ENCODE measurements at places on chromosomes 7 and 10.

DNA sequence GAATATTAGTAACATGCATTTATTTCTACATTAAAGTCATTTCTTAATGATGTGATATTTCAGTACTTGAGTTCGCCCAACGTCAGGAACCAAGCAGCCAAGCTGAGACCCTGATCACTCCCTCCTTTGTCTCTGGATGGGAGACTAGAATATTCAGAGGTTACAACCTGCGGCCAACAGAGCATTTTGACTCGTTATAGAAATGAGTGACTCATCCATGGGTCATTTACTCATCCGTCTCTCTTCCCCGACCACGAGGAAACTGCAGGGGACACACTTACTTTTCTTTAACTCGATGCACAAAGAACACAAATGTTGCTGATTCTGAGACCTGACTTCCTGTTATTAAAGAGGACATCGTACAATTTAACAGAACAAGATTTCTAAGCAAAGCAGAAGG is 343.3 kb downstream of the FRMD4A start:
- no peak for DNase-seq

DNA sequence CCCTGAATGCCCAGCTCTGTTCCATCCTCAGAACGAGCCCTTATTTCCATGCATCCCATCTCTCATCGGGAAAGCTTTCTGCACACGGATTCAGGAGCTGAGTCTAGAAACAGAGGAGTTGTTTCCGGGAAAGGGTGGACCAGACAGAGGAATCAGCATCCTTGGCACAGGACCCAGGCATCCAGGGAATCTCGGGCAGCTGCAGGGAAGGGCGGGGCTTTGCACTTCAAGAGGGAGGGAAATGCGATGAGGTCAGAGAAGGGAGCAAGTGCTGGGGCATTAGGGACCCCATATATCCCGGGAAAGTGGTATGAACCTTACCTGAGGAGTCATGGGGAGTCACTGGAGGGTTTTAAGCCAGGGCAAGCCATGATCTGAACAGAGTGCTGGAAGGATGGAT is 68.5 kb downstream of the NPTX2 start:
- DNase-seq, result no peak

DNA sequence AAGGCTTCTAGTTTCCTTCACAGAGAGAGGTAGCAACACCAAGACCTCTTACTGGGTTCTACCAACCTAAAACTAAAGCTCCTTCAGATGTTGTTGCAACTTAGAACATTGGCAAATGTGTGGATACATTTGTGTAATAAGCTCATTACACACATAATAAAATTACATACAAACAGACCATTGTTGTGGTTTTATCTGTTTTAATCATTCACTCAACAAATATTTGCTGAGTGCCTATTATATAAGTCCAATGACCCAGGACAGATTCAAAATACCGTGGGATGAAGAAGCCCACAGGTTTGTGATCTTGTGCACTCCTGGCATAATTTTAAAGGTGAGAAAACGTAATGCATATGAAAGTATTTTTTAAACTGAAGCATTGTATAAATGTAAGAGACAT is 160.4 kb upstream of the NPVF start:
- DNase-seq, result no peak

DNA sequence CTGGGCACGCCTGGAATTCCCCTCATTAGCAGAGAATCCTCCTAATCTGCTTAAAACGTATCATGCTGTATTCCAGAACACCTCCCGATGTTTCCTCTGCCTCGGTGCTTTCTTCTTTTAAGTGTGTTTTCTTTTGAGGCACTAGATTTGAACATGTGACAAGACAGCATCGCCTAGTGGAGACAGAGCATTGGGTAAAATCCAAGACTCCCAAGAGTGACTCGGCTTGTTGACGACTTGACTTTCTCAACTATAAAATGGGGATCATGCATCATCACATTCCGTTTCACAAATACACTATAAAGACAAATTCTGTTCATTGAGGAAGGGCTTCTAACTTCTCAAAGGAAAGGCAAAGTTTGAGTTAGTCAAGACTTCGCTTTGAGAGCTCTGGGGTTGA is 105.6 kb upstream of the RNF32 start:
- no peak for DNase-seq

GRCh38 chr10:88565072-88565471 is 18.0 kb downstream of the RNLS start:
- no peak for DNase-seq

GRCh38 chr10:112580267-112580666 is 133.3 kb downstream of the VTI1A start:
- no peak for DNase-seq

- no peak for DNase-seq
These were observed 180.7 kb upstream of the KAT6B start for GRCh38 chr10:74645692-74646091.

DNA sequence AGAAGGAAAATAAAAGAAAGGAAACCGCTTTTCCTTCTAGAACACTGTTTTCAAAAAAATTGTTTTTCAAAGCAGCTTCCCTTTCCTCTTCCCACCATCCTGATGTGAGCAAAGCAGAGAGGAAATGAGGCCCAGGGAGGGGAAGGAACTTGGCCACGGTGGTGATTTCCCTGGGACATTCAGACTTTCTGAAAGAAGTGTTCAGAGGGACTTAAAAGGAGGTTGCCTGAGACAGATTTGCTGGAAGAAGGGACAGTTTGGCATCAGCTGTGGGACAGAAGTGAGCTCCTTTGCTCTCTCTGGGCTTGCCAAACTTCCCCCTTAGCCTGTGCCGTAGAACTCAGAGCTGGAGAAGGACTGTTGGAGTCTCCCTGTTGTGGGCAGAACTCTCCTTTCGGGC is 30.3 kb downstream of the ADCYAP1R1 start:
- no peak for DNase-seq

GRCh38 chr7:80372415-80372814 is 139.4 kb downstream of the GNAT3 start:
- no peak for DNase-seq

- DNase-seq, result peak; percentile 43
These were observed 56.0 kb upstream of the BTRC start for GRCh38 chr10:101297901-101298486.

DNA sequence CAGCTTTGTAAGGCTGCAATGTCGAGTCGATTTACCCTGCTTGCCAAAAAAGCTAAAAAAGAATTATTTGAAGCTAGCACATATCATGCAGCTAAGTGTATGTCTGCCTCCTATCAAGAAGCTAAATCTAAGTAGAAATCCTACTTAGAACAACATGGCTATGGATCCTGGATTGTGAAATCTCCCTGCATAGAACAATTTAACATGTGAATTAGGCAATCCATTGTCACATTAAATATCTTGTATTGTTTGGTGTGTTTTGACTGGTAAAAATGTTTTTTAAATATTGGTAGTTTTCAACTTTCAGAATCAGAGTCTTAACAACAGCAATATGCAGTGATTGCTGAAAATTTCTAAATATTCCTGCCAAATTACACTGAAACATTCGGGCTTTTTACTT is 73.3 kb downstream of the SKIDA1 start:
- DNase-seq, result no peak

DNA sequence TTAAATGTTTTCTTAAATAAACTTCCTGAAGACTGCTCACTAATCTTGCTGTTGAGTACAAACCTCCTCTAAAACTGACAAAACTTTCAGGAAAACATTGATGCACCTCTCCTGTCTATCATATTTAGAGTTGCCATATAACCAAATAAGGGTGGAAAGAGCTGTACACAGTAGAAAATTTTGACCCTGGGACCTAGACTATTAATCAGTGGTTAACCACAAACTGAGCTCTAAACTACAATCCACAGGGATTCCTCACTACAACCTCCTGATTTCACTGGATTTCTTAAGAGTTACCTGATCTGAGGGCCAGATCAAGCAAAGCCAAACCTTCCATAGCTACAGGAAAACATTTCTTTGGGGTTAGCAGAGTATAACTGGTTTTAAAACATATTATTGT is 39.9 kb upstream of the WNT16 start:
- DNase-seq, result no peak

DNA sequence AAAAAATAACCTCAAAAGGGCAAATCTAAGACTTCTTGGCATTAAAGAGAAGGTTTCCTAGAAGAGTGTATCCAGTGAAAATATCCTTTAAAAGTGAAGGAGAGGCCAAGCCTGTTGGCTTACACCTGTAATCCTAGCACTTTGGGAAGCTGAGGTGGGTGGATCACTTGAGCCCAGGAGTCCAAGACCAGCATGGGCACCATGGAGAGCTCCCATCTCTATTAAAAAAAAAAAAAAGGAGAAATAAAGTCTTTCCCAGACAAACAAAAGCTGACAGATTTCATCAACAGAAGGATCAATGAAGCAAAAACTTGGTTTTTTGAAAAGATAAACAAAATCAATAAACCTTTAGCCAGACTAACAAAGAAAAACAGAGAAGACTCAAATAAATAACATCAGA is 67.6 kb upstream of the ZNF800 start:
- no peak for DNase-seq

GRCh38 chr10:125003146-125003900 is 61.4 kb downstream of the ZRANB1 start:
- DNase-seq, result no peak

DNA sequence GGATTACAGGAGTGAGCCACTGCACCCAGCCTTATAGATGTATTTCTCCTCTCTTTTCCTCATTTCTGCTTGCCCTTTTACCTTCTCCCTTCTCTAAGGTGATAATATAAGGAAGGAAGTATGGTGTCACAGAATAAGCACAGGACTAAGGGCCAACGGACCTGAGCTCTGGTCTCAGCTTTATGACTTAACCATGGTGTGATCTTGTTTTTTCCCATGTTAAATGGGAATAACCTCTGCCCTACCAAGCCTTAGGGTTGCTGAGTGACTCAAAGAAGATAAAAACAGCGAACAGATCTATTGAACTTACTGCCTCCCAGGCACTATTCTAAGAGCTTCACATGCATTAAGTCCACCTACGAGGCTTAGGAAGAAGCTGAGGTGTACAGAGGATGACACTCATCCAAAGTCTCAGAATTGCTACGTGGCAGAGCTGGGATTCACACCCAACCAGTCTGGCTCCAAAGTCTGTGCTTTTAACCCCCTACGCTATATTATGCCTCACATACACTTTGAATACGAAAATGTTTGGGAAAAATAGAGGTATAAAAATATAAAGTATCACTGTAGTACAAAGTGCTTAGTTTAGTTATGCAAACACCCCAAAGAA is 5.6 kb downstream of the UROS start:
- no peak for DNase-seq

GRCh38 chr10:20624642-20625041 is 272.5 kb downstream of the NEBL start:
- no peak for DNase-seq

- DNase-seq, result no peak
These were observed 536.6 kb downstream of the GALNT17 start for GRCh38 chr7:71668572-71668971.

DNA sequence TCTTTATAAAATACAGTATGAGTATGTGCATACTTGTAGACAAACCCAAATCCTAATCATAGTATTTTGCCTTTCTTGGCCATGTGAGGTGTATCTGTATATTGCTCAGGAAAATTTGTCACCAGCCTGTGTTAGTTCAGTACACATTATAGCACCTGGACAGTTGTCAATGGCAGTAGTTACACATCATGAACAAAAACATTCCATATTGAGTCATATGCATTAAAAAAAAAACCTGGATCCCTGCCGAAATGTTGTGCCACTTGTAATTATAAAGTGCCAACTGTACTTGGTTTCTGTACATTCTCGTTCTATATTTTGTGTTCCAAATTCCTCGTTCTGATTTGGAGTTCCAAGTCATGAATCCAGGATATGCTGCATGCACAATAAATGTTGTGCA is 410.4 kb downstream of the INHBA start:
- no peak for DNase-seq

- no peak for DNase-seq
These were observed 137.3 kb upstream of the ZMIZ1 start for GRCh38 chr10:78931321-78932053.

DNA sequence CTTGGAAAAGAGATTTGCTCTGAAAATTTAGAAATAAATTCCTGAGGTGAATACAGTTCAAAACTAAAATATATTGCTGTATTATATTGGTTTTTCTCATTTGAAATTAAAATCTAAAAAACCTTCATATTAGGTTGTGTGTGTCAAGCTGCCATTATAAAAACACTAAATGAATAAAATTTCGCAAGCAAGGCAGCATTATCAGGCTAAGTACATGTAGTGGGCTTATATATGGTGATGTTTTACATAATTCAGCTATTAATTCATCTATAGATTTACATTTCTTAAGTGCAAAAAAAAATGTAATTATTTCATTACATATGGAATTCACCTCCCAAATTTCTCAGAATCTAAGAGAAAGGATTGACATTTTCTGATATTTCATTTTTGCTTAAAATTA is 5.3 kb downstream of the MEOX2 start:
- DNase-seq, result no peak

DNA sequence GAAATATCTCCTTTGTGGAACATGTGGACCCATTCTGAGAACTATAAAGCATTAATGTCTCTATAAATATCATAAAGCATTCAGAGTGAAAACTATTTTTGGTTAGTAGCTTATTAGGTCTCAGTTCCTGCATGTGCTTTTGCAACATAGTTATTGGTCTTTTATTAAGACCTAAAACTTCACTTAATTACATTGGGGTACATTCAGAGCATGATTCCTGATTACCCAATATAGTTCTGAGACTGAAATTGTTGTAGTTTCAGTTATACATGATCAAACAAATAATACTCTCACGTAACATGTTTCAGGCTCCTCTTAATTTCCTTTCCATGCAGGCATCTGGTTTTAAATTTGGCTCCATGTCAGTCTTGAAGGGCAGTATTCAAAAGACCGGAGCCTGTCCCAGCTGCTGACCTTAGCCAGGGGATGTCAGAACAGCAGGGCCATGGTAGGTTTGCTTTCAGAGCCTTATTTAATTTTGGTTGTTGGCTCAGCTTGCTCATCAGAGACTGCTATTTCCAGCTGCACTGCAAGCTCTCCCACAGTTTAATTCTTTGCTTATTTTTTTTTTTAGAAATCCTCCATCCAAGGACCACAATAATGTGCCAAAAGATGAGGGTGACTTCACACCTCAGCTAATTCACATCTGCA is 447.8 kb upstream of the FZD8 start:
- DNase-seq, result no peak

GRCh38 chr7:69035826-69036225 is 562.4 kb upstream of the AUTS2 start:
- DNase-seq, result no peak

- DNase-seq, result no peak
These were observed 56.0 kb downstream of the ZNF777 start for GRCh38 chr7:149404825-149405224.

DNA sequence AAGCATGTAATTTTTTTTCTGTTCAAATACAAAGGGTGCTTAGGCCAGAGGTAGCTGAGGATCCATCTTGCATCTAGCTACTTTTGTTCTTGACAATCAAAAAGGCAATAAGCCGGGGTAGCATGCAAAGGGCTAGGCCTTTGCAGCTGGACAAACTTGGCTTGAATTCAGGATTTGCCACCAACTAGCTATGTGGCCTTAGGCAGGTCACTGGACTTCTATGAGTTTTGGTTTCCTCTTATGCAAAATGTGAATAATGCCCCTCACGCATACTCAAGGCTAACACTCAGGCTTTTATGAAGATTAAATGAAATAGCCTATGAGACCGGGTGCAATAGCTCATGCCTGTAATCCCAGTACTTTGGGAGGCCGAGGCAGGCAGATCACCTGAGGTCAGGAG is 19.3 kb downstream of the GFRA1 start:
- no peak for DNase-seq

Data from stimulated activated CD8-positive, alpha-beta memory T cell treated with anti-CD3 and anti-CD28 coated beads, Interleukin-15, amount 100 ng/mL, for 4 hours (primary cell).